ENCODE measurements at places on chromosomes 1 and 21.
A peak's percentile ranks its signal among the peaks of the same experiment; 100 is the strongest.

- no peak for DNase-seq
Measured at GRCh38 chr1:33211972-33212371, 30.1 kb upstream of the TRIM62 start.

DNA sequence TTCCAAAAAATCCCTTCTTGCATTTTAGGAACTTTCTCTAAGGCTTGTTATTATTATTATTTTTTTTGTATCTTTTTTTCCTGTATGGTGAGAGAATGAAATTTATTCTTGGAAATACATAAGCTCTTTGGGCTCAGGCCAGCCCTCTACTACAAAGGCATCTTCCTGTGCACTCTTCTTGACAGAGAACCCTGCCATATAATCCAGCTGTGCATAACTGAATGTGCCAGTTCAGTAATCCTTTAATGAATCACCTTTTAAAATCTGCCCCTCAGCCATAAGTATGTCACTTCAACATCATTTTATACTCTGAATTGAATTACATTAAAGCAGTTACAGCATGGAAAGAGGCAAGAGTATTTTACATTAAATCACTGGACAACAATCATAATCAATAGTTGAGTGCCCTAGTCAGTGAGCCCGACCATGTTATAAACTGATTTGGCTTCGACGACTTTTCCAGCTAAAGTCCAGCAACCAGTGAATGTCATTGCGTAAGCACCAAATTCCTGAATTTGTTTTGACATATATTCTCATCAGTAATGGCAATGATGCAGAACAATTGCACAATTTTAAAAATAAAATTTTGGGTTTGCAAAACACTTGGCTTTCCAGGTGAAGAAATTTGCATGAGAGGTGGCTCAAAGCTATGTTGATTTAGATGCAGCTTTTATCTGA is 59.2 kb upstream of the KCNK2 start:
- no peak for DNase-seq

DNA sequence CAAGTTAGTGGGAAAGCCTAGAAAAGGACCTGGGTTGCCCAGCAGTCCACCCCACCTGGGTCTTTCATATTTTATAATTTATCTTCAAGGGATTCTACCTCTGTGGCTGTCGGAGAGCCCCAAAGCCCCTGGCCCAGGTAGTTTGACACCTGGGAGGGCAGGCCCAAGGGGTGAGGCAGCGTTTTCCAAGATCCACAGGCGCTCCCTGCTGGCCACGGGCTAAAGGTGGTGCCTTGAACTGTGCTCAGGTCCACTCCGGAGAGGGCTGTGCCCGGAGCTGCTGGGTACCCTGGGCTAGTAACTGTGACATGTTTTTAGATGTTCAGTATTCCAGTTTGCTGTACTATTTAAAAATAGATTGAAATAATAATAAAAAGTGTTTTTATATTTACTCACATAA is 37.2 kb upstream of the CRNN start:
- DNase-seq, result no peak

DNA sequence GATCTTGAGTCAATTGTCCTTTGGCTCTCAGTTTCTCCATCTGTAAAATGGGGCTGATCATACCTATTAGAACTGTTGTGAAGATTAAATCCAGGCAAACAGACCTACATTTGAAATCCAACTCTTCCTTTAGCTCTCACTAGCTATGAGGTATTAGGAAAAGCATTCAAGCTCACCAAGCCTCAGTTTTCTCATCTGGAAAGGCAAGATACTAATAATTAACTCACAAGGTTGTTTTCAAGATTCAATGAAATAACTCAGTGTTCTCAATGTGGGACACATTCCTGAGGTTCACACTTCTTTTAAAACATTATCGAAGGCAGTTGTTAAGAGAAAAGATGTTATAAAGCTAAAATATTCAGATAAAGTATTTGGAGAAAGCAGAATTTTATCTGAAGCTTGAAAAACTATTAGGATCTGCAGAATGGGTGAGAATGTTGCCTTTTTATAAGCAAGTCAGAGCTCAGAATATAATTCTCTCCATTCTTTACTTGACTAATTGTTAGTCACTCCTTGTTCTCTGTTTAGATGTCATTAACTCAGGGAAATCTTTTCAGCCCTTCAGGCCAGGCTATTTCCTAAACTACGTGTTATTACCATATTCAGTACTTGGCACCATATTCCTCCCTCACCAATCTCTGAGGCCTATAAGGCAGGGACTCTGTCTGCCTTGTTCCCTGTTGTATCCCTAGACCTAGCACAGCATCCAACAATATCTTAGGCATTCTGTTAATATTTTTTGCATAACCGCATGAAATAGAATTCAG is 72.0 kb upstream of the VAV3 start:
- no peak for DNase-seq

- peak; percentile 29 for DNase-seq
Measured at GRCh38 chr1:192609110-192610079, 26.6 kb upstream of the RGS13 start.

DNA sequence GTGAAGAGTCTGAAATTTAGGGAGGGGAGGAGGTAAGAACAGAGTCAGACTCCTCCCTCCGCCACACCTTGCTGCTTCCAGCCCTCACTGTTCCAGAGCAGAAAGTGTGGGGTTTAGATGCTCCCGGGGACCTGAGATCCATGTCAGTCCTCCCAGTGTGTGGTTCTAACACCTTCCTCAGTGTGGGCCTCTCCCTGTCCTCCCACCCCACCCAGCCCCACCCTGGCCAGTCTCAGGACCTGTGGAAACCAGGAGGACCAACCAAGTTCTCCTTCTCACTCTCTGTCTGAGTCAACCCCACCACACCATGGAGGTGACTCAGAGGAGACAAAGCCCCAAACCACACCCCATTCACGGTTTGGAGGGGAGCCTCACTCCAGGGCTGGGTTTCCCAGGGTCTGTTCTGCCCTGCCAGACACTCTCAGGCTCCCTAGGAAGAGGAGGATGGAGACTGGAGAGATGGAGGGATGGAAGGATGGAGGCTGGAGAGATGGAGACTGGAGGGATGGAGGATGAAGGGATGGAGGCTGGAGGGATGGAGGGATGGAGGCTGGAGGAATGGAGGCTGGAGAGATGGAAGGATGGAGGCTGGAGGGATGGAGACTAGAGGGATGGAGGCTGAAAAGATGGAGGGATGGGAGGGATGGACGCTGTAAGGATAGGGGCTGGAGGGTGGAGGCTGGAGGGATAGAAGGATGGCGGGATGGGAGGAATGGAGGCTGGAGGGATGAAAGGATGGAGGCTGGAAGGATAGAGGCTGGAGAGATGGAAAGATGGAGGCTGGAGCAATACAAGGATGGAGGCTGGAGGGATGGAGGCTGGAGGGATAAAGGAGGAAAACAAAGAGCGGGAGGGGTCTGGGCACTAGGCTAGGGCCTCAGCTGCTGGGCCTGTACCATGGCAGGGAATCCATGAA is 100.9 kb upstream of the RUNX3 start:
- peak; percentile 46 for DNase-seq

- no peak for DNase-seq
Measured at GRCh38 chr1:153610811-153611301, 2.1 kb downstream of the S100A16 start.

DNA sequence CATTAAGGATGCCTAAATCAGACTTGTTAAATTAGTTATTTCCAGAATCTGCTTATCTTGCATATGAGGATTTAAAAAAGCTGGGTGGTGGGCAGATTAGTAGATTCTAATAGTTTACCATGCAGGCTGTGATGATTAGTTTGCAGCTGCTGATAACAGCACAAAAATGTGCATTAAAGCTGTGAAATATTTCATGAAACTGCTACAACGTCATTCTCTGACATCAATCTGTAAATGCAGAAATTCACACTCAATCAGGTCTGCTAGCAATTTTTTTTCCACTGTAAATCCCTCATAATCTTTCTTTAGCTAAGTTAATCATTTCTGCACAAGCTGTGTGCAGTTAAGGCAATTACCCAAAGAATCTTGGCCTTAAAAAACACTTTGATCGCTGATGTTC is 9.3 kb upstream of the RPE65 start:
- DNase-seq, result no peak

DNA sequence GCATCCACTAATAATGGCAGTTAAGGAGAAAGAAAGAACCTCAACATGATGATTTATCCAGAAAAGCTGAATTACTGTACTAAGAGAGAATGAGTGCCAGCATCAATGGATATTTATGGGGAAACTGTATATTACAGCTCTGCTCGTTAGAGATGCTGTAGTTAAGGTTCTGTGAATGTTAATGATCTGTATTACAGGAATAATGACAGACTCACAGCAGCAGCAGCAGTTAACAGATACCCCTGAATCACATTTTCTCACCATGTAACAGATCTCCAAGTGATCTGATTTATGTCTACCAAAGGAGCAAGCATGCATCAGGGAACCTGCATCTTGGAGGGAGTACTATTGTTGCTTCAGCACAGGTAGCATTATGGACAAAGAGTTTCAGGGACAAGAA is 80.6 kb upstream of the C8B start:
- DNase-seq, result no peak
